ENCODE measurements at places on chromosomes 12 and 14. TPM values are rescaled to one million over a fixed set of nuclear protein-coding genes. Genes with fewer than 3 reads are reported as not detected.

PLBD1 gene
- 9.5 TPM for total RNA-seq

SLC7A8 gene
- total RNA-seq = 3.2 TPM

EPYC gene
- 0.14 TPM for total RNA-seq

RGS6 gene
- total RNA-seq = 0.28 TPM

- no peaks in the 10 kb centered on the region for H3K27me3 ChIP-seq
- DNase-seq = no peak
- no peaks in the 10 kb centered on the region for H3K4me1 ChIP-seq
- H3K27ac ChIP-seq = no peak overlapping the region
These were observed 131.9 kb downstream of the EXOC5 start for GRCh38 chr14:57136669-57137328.

DNA sequence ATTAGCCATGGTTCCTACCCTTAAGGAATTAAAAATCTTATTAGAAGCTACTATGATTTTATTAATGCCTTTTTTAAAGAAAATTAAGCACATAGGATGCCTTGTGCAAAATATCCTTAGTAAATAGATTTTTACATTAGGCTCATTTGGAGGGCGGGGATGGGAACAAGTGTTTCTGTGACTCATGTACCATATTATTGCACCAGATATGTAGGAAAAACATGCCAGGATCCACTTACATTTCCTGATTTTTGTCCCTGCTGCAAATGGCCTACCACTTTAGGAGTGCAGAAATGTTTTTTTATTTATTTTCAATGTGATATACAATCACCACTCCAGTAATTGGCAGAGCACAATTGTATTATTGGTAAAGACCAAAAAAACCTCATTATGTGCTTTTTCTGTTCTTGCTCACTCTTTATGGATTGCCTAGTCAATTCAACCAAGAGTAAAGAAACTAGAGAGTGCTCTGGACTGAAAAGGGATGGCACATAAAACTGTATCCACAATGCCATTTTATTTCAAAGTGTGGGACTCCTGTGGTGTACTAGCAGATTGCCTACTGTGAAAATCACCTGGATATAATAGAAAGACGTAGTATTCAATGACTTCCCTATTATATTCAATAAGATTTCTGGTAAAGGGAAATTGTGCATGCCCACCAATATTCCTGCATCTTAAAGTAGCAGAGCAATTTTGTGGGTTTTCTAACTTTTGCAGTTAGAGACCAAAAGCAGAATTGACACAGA lies 86.9 kb downstream of the ANO6 start:
- H3K4me1 ChIP-seq = no peaks in the 10 kb centered on the region
- H3K27me3 ChIP-seq = no peaks in the 10 kb centered on the region
- no peak overlapping the region for H3K27ac ChIP-seq
- peaks cover 27% of the 10 kb centered on the region for H3K36me3 ChIP-seq
- DNase-seq = no peak

DNA sequence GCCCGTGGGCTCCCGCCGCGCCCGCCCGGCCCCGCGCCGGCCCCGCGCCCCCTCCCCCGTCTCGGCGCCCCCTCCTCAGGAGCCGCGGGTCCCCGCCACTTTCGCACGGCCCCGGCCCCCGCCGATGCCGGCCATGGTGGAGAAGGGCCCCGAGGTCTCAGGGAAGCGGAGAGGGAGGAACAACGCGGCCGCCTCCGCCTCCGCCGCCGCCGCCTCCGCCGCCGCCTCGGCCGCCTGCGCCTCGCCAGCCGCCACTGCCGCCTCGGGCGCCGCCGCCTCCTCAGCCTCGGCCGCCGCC lies 263 bp downstream of the RCOR1 start:
- H3K27me3 ChIP-seq = no peaks in the 10 kb centered on the region
- H3K36me3 ChIP-seq = no peaks in the 10 kb centered on the region
- H3K4me3 ChIP-seq = peak overlapping the region; percentile 92
- H3K4me1 ChIP-seq = peaks cover 11% of the 10 kb centered on the region

- no peak overlapping the region for H3K27ac ChIP-seq
- DNase-seq = no peak
- no peaks in the 10 kb centered on the region for H3K4me1 ChIP-seq
These were observed 400.9 kb downstream of the SNAPC1 start for GRCh38 chr14:62162998-62163589.

DNA sequence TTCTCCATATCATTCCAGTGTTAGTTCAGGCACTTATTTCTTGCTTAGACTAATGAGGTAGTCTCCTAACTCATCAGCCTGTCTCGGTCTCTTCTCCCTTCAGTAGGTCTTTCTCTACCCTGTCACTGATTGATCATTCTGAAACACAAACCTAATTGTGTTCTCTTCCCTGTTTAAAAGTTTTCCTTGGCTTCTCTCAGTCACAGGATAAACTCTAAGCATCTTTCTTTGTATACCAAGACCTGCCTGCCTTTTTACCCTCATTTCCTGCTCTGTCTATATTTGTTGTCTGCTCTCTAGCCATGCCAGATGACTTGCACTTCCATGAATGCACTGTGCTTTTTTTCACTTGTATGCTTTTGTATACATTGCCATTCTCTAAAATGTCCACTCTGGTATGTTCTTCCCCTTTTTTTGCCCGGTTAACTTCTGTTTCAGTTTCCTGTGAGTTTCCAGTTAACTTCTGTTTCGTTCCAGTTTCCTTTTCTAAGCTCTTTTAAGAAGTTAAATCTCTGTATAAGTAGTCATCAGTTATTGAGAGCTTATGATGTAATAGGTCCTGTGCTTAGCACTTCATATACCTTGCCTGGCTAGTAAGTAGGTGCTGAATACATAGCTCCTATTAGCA lies 12.8 kb downstream of the DIP2B start:
- peak; percentile 54 for DNase-seq
- peaks cover 4% of the 10 kb centered on the region for H3K36me3 ChIP-seq
- H3K27ac ChIP-seq = peak overlapping the region; percentile 68
- peaks cover 16% of the 10 kb centered on the region for H3K4me1 ChIP-seq
- H3K27me3 ChIP-seq = no peaks in the 10 kb centered on the region

GRCh38 chr14:94631536-94632304 lies 19.5 kb downstream of the SERPINA3 start:
- no peaks in the 10 kb centered on the region for H3K27me3 ChIP-seq
- no peak overlapping the region for H3K4me3 ChIP-seq
- H3K36me3 ChIP-seq = no peaks in the 10 kb centered on the region
- no peak overlapping the region for H3K27ac ChIP-seq
- DNase-seq = no peak

DNA sequence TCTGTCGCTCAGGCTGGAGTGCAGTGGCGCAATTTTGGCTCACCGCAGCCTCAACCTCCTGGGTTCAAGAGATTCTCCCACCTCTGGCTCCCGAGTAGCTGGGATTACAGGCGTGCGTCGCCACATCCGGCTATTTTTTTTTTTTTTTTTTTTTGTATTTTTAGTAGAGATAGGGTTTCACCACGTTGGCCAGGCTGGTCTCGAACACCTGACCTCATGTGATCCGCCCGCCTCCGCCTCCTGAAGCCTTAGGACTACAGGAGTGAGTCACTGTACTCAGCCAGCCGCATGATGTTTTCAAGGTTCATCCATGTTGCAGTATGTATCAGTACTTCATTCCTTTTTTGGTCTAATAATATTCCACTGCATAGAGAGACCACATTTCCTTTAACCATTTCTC lies 2.4 kb upstream of the RNF34 start:
- peaks cover 10% of the 10 kb centered on the region for H3K4me1 ChIP-seq
- no peak overlapping the region for H3K27ac ChIP-seq
- H3K36me3 ChIP-seq = no peaks in the 10 kb centered on the region
- no peak overlapping the region for H3K4me3 ChIP-seq
- H3K27me3 ChIP-seq = no peaks in the 10 kb centered on the region

- no peak overlapping the region for H3K27ac ChIP-seq
- H3K36me3 ChIP-seq = peaks cover 39% of the 10 kb centered on the region
- no peak overlapping the region for H3K4me3 ChIP-seq
These were observed 124.5 kb downstream of the NCOR2 start for GRCh38 chr12:124442772-124443445.

- no peaks in the 10 kb centered on the region for H3K4me1 ChIP-seq
- H3K4me3 ChIP-seq = no peak overlapping the region
- H3K36me3 ChIP-seq = no peaks in the 10 kb centered on the region
- no peaks in the 10 kb centered on the region for H3K27me3 ChIP-seq
These were observed 17.6 kb downstream of the PTPRB start for GRCh38 chr12:70619471-70620152.

- H3K27ac ChIP-seq = no peak overlapping the region
- no peak for DNase-seq
- no peaks in the 10 kb centered on the region for H3K4me1 ChIP-seq
These were observed 191.2 kb upstream of the SSTR1 start for GRCh38 chr14:38016497-38016896.

DNA sequence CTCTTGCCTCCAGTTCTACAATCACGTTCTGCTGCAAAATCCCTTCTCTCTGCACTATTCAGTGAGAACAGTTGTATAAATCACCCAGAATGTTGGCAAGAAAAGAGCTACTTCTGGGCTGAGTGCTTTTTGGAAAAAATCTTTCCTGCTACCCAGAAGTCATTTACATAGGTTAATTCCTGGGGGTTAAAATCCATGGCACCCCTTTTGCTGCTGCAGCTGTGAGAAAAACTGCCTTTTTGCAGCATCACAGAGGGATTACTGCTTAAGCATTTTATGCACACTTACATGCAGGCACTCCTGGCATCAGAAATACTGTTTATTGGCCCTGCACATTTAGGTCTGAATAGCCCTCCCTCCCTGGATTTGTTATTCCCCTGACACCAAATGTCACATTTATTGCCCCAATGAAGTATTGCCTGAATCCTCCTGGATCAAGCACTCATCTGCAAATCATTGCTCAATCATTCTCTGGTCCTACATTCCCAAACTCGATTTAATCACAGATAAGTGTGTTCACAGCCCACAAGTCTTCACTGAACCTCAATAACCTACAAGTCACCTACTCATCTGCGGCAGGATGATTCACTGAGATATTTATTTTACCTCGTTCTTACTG lies 43.1 kb upstream of the CCDC196 start:
- no peaks in the 10 kb centered on the region for H3K36me3 ChIP-seq
- no peak overlapping the region for H3K4me3 ChIP-seq
- H3K27me3 ChIP-seq = no peaks in the 10 kb centered on the region
- no peak for DNase-seq
- no peak overlapping the region for H3K27ac ChIP-seq

GRCh38 chr12:10175846-10176636 lies 2.8 kb upstream of the TMEM52B start:
- DNase-seq = no peak
- H3K27me3 ChIP-seq = no peaks in the 10 kb centered on the region
- no peaks in the 10 kb centered on the region for H3K4me1 ChIP-seq
- no peak overlapping the region for H3K27ac ChIP-seq
- H3K36me3 ChIP-seq = no peaks in the 10 kb centered on the region
